Caco-2 (cell line): ENCODE measurements at places on chromosomes 7 and 10. TPM values are rescaled to one million over a fixed set of nuclear protein-coding genes. Genes with fewer than 3 reads are reported as not detected.

The AKR1D1 gene
- 2.2 and 2.3 TPM in 2 replicates for total RNA-seq

The PRSS37 gene
- not detected in 2 replicates for total RNA-seq

The CFAP46 gene
- 1.0 TPM in 1 of 2 replicates, not detected in the other for total RNA-seq

The BAMBI gene
- 146 and 165 TPM in 2 replicates for total RNA-seq

The ARPC1B gene
- total RNA-seq: 128 and 135 TPM in 2 replicates

The MRLN gene
- 0.88 and 0.98 TPM in 2 replicates for total RNA-seq

The AKR1C1 gene
- total RNA-seq: 27.1 and 28.4 TPM in 2 replicates

The FGL2 gene
- not detected in 2 replicates for total RNA-seq

The TAC1 gene
- total RNA-seq: not detected in 2 replicates

The TMEM229A gene
- 0.50 and 0.88 TPM in 2 replicates for total RNA-seq

The PNLIPRP2 gene
- total RNA-seq: 0.67 and 1.00 TPM in 2 replicates

The TRA2A gene
- 123 and 132 TPM in 2 replicates for total RNA-seq

The LRRC4 gene
- total RNA-seq: not detected in 2 replicates

The ATG9B gene
- 4.3 and 4.8 TPM in 2 replicates for total RNA-seq

The TUBB8 gene
- total RNA-seq: 0.37 TPM in 1 of 2 replicates, not detected in the other

The GOT1 gene
- total RNA-seq: 58.5 and 59.8 TPM in 2 replicates

The CALML5 gene
- total RNA-seq: not detected in 2 replicates

The DLX5 gene
- 0.30 TPM in 1 of 2 replicates, not detected in the other for total RNA-seq

The CCDC172 gene
- total RNA-seq: not detected in 2 replicates

The STARD3NL gene
- total RNA-seq: 32.6 and 33.5 TPM in 2 replicates

The PRXL2A gene
- total RNA-seq: 82.0 and 88.6 TPM in 2 replicates

The MPP7 gene
- total RNA-seq: 72.0 and 79.4 TPM in 2 replicates

The CH25H gene
- not detected in 2 replicates for total RNA-seq

The FKBP6 gene
- not detected in 2 replicates for total RNA-seq

The PIK3AP1 gene
- total RNA-seq: 1.6 and 2.4 TPM in 2 replicates

The SPDYE11 gene
- not detected in 2 replicates for total RNA-seq

The DENND2A gene
- total RNA-seq: 0.67 and 0.95 TPM in 2 replicates

The STEAP4 gene
- total RNA-seq: 0.05 TPM in 1 of 2 replicates, not detected in the other

The CALN1 gene
- not detected in 2 replicates for total RNA-seq
